Anterior cingulate cortex (tissue), 58 donors: ENCODE measurements at places on chromosomes 12 and 14.

- DNase-seq: no peak
These were observed 289.5 kb downstream of the RMST start for GRCh38 chr12:97752129-97752528.

DNA sequence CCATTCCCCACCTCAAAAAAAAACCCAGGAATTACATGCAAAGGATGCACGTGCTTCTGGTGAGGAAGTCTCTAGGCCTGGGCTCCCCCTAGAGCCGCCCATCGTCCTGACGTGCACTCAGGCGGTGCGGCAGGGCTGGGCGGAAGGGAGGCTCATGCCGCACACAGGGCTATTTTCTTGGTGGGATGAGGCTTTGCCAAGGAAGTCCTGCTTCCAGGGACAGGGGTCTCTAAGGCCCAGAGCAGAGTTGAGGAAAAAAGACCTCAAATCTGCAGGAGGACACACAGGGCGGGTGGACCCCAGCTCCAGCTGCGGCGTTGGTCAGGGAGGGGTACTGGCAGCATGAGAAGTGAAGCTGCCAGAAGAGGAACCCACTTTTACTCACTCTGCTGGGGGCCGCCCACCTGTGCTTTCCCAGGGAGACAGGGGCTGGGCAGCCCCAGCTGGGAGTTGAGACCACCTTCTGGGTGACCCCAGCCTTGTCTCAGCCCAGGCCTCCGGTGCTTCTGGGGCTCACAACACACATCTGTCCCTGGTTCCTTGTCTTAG is 4.2 kb downstream of the RHOF start:
- DNase-seq: no peak

DNA sequence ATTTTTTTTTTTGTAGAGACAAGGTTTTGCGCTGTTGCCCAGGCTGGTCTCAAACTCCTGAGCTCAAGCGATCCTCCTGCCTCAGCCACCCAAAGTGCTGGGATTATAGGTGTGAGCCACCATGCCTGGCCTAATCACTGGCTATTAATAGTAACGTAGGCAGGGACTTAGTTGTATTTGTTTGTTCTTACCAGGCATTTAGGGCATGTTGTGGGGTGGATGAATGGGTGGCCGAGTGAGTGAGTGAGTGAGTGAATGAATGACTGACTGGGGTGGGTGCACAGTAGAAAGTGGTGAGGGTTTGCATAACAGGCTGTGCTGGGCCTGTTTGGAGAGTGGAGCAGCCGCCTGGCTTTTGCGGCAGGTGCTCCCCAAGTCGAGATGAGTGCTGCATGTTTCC is 87.0 kb downstream of the FOXN4 start:
- DNase-seq: no peak

- no peak for DNase-seq
These were observed 50.7 kb downstream of the SLC2A13 start for GRCh38 chr12:40055228-40055579.

DNA sequence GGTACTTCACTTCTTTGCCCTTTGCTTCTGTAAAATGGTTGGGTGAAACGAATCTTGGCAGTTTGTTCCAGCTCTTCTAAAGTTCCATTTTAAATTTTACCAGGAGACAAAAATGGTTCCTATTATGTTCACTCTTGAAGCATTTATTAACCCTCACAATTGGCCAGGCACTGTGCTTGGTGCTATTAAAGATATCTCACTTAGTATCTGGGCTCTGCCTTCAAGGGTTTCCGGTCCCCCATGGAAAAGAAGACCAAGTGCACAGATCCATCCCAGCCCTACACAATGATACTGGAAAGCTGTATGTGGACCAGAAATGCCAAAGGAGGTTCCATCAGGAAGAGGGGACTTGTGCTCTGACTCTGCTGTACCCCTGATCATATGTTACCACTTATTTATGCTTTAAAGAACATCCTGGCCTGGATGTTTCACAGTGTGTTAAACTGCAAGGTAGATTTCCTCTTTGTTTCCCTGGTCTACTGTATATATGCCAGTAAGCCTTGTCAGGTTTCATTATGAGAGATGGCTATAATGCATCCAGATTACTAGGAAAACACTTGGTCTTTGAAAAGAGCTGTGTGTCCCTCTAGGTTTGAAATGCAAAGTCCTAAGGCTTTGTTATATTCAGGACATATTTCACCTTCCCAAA is 154.8 kb downstream of the PRKCH start:
- DNase-seq: no peak

GRCh38 chr14:88617479-88617878 is 54.6 kb downstream of the ZC3H14 start:
- DNase-seq: no peak
